Right lobe of liver (tissue), 6 donors: ENCODE measurements at places on chromosomes 1 and 21. TPM values are rescaled to one million over a fixed set of nuclear protein-coding genes. Genes with fewer than 3 reads are reported as not detected.

The ERG gene
- total RNA-seq = 6.4 TPM

The SLX9 gene
- 15.0 TPM for total RNA-seq

The RGL1 gene
- total RNA-seq = 5.5 TPM

The FCRL2 gene
- 0.09 TPM for total RNA-seq

The CCDC181 gene
- total RNA-seq = not detected

The ARHGEF16 gene
- 7.2 TPM for total RNA-seq

The GNG4 gene
- not detected for total RNA-seq

- H3K4me1 ChIP-seq = no peaks in the 10 kb centered on the region
- DNase-seq = no peak
- H3K36me3 ChIP-seq = no peaks in the 10 kb centered on the region
Measured at GRCh38 chr1:10863886-10864285, 67.4 kb upstream of the CASZ1 start.

GRCh38 chr1:47023268-47024140 lies at the start of gene CYP4X1:
Gene CYP4X1, plus strand, starts transcription at chr1:47023669. Its CDS starts 149 bp downstream, at chr1:47023818.
- DNase-seq = no peak
- H3K27me3 ChIP-seq = no peaks in the 10 kb centered on the region
- H3K4me1 ChIP-seq = no peaks in the 10 kb centered on the region
- no peaks in the 10 kb centered on the region for H3K36me3 ChIP-seq
- H3K27ac ChIP-seq = no peak within 1 kb of the TSS

GRCh38 chr1:207581496-207582153 lies 63.3 kb upstream of the CR1L start:
- H3K36me3 ChIP-seq = no peaks in the 10 kb centered on the region
- no peak for DNase-seq
- no peaks in the 10 kb centered on the region for H3K4me1 ChIP-seq
- H3K27me3 ChIP-seq = no peaks in the 10 kb centered on the region

DNA sequence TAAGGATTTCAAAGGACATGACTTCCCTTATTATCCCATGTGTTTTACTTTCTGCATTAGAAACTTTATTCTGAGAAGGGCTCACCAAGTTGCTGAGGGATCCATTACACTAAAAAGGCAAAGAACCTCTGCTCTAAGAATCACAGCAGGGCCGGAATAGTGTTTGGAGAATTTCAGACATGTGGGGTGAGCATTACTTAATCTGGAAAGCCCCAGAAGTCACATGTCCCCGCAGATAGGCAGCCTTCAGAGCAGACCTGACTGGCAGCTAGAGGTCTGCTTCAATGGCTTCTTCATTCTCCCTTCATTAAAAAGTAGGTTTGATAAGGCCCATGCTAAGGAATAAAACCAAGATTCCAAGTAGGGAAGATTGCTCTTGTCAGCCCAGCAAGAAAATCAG lies 52.6 kb upstream of the RBM15 start:
- H3K4me1 ChIP-seq = no peaks in the 10 kb centered on the region
- no peak overlapping the region for H3K27ac ChIP-seq
- H3K36me3 ChIP-seq = no peaks in the 10 kb centered on the region
- no peak overlapping the region for H3K4me3 ChIP-seq
- no peak for DNase-seq

DNA sequence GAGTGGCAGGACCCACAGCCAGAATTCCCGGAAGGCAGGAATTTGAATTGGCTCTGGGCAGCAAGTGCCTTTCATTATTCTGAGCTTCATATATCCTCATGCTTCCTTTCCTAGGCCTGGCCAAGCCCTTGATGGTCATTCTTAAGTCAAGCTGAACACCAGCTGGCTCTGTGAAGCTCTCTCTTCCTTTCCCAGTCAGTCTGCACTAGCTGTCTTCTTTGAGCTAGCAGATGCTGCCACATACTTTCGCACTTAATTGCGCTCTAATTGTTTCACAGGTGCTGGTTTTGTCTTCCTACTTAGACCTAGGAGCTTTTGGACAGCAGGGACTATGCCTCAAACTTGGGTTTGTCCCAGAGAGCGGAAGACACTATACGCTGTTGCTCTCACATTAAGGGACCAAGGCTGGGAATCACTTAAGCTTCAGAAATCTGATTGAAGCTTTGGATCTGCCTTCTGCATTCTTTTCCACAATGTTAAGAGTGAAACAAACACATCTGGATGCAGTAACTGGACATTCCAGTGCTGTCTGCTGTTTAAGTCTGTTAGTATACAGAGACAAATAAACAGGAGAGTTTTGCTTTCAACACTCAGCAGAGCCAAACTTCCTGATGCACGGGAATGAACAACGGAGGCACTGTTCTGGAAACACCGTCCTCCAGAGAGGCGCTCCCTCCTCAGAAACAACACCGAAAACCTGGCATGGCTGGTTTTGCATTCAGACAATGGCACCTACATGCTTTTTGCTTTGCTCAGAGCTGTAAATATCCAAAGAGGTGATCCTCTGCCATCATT lies 2.2 kb downstream of the TLR5 start:
- H3K36me3 ChIP-seq = no peaks in the 10 kb centered on the region
- H3K27ac ChIP-seq = no peak overlapping the region
- H3K27me3 ChIP-seq = no peaks in the 10 kb centered on the region
- no peak overlapping the region for H3K4me3 ChIP-seq
- H3K4me1 ChIP-seq = peaks cover 14% of the 10 kb centered on the region

GRCh38 chr1:86195281-86195680 lies 38.7 kb upstream of the COL24A1 start:
- DNase-seq = no peak
- H3K27ac ChIP-seq = no peak overlapping the region
- H3K4me3 ChIP-seq = no peak overlapping the region
- no peaks in the 10 kb centered on the region for H3K36me3 ChIP-seq

DNA sequence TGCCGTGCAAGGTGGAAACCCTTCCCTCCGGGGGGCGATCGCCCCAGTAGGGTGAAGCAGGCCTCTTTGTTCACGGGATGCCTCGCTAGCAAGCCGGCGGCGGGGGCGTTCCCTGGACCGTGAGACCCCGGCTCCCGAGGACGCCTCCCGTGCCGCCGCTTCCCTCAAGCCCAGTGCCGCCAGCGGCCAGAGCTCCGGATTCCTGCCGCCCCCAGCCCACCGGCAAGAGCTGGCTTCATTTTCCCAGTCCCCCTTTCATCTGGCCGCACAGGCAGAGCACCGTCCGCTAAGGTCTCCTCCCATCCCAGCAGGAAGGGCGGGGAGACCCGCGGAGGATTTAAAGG lies 16.3 kb downstream of the IER5 start:
- H3K36me3 ChIP-seq = no peaks in the 10 kb centered on the region
- H3K4me3 ChIP-seq = peak overlapping the region; percentile 77
- H3K4me1 ChIP-seq = no peaks in the 10 kb centered on the region
- H3K27me3 ChIP-seq = no peaks in the 10 kb centered on the region
- peak overlapping the region; percentile 82 for H3K27ac ChIP-seq
- no peak for DNase-seq

DNA sequence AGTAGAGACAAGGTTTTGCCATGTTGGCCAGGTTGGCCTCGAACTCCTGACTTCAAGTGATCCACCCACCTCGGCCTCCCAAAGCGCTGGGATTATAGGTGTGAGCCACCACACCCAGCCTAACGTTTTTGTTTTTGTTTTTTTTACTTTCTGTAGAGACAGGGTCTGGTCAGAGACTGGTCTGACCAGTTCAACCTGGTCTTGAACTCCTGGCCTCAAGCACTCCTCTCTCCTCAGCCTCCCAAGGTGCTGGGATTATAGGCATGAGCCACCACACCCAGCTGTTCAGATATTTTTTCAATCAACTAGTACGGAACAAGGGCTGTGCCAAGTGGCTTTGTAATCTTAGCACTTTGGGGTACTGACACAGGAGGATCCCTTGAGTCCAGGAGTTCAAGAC lies 209.5 kb downstream of the RERE start:
- no peaks in the 10 kb centered on the region for H3K4me1 ChIP-seq
- no peak for DNase-seq
- no peaks in the 10 kb centered on the region for H3K36me3 ChIP-seq
- H3K4me3 ChIP-seq = no peak overlapping the region

- H3K27me3 ChIP-seq = no peaks in the 10 kb centered on the region
- DNase-seq = no peak
- H3K4me1 ChIP-seq = peaks cover 7% of the 10 kb centered on the region
- peak overlapping the region; percentile 22 for H3K27ac ChIP-seq
- H3K36me3 ChIP-seq = no peaks in the 10 kb centered on the region
Measured at GRCh38 chr1:25642574-25643108, 26.1 kb downstream of the MAN1C1 start.

- H3K27me3 ChIP-seq = no peaks in the 10 kb centered on the region
- no peak for DNase-seq
- H3K4me1 ChIP-seq = no peaks in the 10 kb centered on the region
- H3K36me3 ChIP-seq = no peaks in the 10 kb centered on the region
- H3K4me3 ChIP-seq = no peak overlapping the region
- H3K27ac ChIP-seq = no peak overlapping the region
Measured at GRCh38 chr1:237154157-237154556, 112.2 kb downstream of the RYR2 start.

GRCh38 chr1:147168626-147169058 lies 3.6 kb downstream of the PRKAB2 start:
- H3K4me1 ChIP-seq = no peaks in the 10 kb centered on the region
- no peaks in the 10 kb centered on the region for H3K27me3 ChIP-seq
- DNase-seq = peak; percentile 56
- no peaks in the 10 kb centered on the region for H3K36me3 ChIP-seq
- H3K4me3 ChIP-seq = peak overlapping the region; percentile 91
- peak overlapping the region; percentile 92 for H3K27ac ChIP-seq

DNA sequence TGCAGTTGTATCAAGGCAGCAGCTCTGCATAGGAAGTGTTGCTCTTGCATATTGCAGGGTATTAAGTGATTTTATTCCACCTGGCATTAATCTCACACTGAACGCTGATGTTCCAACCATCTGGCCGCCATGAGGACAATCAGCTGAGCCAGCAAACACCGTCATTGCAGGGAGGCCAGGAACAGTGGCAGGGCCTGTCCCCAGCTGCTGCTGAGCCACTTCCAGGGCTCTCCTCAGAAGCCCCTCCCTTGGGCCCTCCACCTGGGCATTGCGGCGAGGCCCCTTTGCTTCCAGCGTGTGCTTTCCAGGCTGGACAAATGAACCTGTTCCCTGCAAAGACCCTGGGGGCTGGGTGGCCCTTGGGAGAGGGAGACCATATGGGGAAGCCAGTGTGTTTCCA lies 171.6 kb upstream of the C1orf174 start:
- no peaks in the 10 kb centered on the region for H3K4me1 ChIP-seq
- no peak for DNase-seq
- H3K27ac ChIP-seq = no peak overlapping the region
- no peak overlapping the region for H3K4me3 ChIP-seq

DNA sequence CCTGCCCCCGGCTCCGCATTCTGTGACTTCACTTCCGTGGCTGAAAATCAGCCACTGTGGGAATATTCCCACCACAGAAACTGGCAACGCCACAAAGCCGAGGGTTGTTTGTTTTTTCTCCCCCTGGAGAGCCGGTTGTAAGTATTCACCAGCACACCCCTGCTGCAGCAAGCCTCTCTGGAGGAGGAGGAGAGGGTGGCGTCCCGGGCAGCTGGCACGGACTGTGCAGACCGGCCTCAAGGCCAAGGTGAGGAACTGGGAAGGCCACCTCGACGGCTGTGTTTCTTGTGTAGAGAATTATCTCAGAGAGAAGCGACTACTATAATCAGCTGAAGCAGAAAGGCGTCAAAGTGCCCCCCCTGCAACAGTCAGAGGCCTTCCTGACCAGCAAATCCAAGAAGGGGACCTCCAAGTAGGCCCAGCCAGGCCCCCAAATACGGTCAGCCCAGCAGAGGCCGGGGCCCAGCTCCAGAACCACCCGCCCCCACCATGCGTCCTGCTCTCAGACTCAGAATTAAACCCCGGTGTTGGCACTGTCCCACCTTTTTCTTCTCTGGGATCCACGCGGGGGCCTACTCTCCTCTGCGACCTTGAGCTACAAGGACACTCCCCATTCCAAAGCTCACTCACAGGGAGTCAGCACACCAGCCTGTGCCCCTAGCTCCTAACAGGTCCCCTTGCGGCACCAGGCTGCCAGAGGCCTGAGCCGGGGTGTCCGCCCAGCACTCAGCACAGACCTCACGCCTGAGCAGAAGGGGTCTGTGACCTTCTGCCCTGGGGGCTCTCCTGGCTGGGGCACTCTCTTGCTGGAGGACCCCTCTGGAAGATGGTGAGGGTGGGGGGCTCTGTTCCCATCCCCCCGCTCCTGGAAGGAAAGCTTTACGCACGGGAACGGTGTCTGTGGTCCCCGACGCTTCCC lies 1.2 kb upstream of the SMIM1 start:
- DNase-seq = no peak
- peaks cover 36% of the 10 kb centered on the region for H3K4me1 ChIP-seq
- H3K4me3 ChIP-seq = peak overlapping the region; percentile 56
- H3K27me3 ChIP-seq = no peaks in the 10 kb centered on the region

- no peak for DNase-seq
- no peak overlapping the region for H3K27ac ChIP-seq
- no peaks in the 10 kb centered on the region for H3K36me3 ChIP-seq
- no peaks in the 10 kb centered on the region for H3K4me1 ChIP-seq
- no peaks in the 10 kb centered on the region for H3K27me3 ChIP-seq
Measured at GRCh38 chr1:201108614-201109013, 3.6 kb downstream of the CACNA1S start.

GRCh38 chr1:200336101-200336845 lies 73.6 kb downstream of the ZNF281 start:
- no peaks in the 10 kb centered on the region for H3K36me3 ChIP-seq
- no peaks in the 10 kb centered on the region for H3K27me3 ChIP-seq
- no peak overlapping the region for H3K4me3 ChIP-seq
- H3K27ac ChIP-seq = no peak overlapping the region

GRCh38 chr1:34053660-34054059 lies 111.4 kb downstream of the CSMD2 start:
- H3K27ac ChIP-seq = no peak overlapping the region
- H3K4me3 ChIP-seq = no peak overlapping the region
- H3K27me3 ChIP-seq = no peaks in the 10 kb centered on the region

DNA sequence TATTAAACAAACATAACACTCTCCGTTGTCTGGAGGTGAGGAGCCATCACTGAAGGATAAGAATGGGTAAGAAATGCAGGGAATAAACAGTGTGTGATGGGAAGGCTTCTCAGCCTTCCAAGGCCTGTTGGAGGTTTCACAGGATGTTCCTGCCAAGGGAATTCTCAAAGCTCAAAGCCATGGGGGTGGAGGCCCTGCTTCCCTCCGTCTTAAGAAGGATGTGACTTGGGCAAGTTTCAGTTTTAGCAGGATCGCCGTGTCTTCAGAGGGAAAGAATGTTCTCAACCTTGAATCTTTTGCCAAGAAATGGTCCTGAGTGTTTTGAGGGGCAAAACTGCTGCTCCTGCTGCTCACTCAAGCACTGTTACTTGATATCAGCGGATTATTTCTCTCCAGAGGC lies 41.7 kb upstream of the IL20 start:
- H3K27ac ChIP-seq = no peak overlapping the region
- H3K27me3 ChIP-seq = no peaks in the 10 kb centered on the region
- no peak overlapping the region for H3K4me3 ChIP-seq
- H3K36me3 ChIP-seq = no peaks in the 10 kb centered on the region
- H3K4me1 ChIP-seq = no peaks in the 10 kb centered on the region

DNA sequence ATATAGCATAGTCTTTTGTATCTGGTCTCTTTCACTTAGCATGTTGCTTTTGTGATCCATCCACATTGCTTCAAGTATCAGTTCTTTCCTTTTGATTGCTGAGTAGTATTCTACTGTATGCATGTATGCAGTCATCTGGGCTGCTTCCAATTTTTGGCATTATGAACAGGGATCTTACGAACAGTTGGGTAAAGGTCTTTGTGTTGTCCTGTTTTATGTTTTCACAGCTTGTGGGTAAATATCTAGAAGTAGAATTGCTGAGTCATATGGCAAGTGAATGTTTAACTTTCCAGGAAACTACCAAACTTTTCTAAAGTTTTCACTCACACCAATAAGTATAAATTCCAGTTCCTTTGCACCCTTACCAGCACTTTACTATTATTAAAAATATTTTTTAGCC lies 60.9 kb downstream of the LHX4 start:
- DNase-seq = no peak
- H3K27ac ChIP-seq = peak overlapping the region; percentile 58
- H3K4me3 ChIP-seq = no peak overlapping the region
- H3K27me3 ChIP-seq = no peaks in the 10 kb centered on the region
- H3K4me1 ChIP-seq = peaks cover 6% of the 10 kb centered on the region
- H3K36me3 ChIP-seq = no peaks in the 10 kb centered on the region
